Colonic mucosa (tissue), 4 donors: ENCODE measurements at places on chromosomes 4 and X. TPM values are rescaled to one million over a fixed set of nuclear protein-coding genes. Genes with fewer than 3 reads are reported as not detected.
A peak's percentile ranks its signal among the peaks of the same experiment; 100 is the strongest.

SMR3B gene
- total RNA-seq = not detected

P2RY4 gene
- total RNA-seq = 0.35 TPM

CXCL9 gene
- 1.1 TPM for total RNA-seq

PWWP3B gene
- 0.27 TPM for total RNA-seq

PLAC8 gene
- total RNA-seq = 715 TPM

EDA gene
- 1.6 TPM for total RNA-seq

WDFY3 gene
- total RNA-seq = 50.8 TPM

CXCL11 gene
- not detected for total RNA-seq

ITGB1BP2 gene
- 2.5 TPM for total RNA-seq

OGT gene
- 75.0 TPM for total RNA-seq

BRS3 gene
- not detected for total RNA-seq

DNA sequence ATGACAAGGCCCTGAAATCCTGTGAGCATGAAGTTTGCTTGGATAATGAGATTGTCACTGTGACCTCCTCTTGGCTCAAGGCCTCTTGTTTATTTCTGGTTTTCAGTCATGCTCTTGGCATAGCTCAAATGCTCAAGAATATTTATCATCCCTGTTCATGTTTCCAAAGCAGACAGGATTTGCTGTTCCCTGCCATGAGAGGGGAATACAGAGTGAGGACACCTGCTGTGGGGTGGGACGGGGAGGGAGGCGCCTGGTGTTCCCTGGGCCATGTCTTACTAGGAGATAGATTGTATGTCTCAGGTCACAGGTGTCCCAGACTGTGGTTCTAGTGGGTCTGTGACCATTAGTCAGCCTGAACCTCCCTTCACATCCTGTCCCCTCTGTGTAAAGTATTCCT, 34.9 kb upstream of the SH3RF1 start:
- no peaks in the 10 kb centered on the region for H3K4me1 ChIP-seq
- H3K27ac ChIP-seq = no peak overlapping the region
- H3K4me3 ChIP-seq = no peak overlapping the region
- H3K36me3 ChIP-seq = no peaks in the 10 kb centered on the region
- no peaks in the 10 kb centered on the region for H3K27me3 ChIP-seq

GRCh38 chr4:88738180-88738579, 40.6 kb upstream of the NAP1L5 start:
- H3K4me3 ChIP-seq = no peak overlapping the region
- no peak for DNase-seq
- no peak overlapping the region for H3K27ac ChIP-seq
- H3K36me3 ChIP-seq = peaks cover 4% of the 10 kb centered on the region
- H3K4me1 ChIP-seq = no peaks in the 10 kb centered on the region
- no peaks in the 10 kb centered on the region for H3K27me3 ChIP-seq

DNA sequence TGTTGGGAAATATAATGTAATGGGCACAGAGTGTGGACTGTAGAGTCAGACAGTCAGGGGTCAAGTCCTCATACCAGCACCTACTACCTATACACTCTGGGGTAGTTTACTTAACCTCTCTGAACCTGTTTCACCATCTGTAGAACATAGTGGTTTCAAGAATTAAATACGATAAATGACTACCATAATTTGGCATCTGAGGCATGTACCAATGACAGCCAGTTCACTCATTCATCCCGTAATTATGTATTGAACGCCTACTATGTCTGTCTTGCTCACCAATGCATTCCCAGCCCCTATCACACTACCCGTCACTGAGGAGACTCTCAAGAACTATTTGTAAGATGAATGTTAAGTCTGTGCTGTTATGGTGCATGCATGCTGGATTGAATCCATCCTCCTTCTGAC, 2.0 kb upstream of the FGB start:
- no peak overlapping the region for H3K27ac ChIP-seq
- H3K27me3 ChIP-seq = no peaks in the 10 kb centered on the region
- no peaks in the 10 kb centered on the region for H3K36me3 ChIP-seq

DNA sequence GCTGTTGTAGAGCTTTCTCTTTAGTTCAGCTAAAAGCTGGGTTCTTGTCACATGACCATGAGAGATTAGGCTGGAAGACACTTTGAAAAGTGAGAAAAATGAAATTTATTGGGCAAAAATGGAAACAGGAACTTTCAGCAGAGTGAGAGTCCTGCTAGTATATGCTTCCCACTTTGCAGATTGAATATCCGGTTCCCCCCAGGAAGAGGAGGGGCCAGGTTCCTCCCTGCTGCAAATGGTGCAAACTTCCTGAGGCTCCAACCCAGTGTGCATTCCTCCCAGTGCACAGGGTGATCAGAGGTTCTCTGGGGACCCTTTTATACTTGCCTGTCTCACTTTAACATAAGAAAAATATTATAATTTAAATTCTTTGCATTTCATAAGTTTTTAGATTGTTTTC, 119.9 kb upstream of the SPIN4 start:
- no peaks in the 10 kb centered on the region for H3K36me3 ChIP-seq
- no peaks in the 10 kb centered on the region for H3K27me3 ChIP-seq
- DNase-seq = no peak
- H3K27ac ChIP-seq = no peak overlapping the region
- no peaks in the 10 kb centered on the region for H3K4me1 ChIP-seq
- no peak overlapping the region for H3K4me3 ChIP-seq

DNA sequence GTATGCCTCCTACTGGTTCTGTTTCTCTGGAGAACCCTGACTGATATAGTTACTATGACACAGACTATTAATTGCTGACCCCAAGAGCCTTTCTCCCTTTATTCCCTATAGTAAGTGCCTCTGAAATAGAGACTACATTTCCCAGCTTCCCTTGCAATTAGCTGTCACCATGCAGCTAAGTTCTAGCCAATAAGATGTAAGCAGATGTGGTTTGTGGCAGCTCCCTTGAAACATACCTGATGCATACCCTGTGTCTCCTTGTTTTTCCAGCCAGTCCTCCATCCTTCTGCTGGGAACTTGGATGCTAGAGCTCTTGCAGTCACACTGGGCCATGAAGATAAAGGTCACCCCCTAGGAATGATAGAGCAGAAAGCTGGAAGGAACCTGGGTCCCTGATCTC, 9.7 kb upstream of the TMEM165 start:
- H3K36me3 ChIP-seq = no peaks in the 10 kb centered on the region
- no peak for DNase-seq
- no peak overlapping the region for H3K27ac ChIP-seq
- no peaks in the 10 kb centered on the region for H3K27me3 ChIP-seq
- no peak overlapping the region for H3K4me3 ChIP-seq

DNA sequence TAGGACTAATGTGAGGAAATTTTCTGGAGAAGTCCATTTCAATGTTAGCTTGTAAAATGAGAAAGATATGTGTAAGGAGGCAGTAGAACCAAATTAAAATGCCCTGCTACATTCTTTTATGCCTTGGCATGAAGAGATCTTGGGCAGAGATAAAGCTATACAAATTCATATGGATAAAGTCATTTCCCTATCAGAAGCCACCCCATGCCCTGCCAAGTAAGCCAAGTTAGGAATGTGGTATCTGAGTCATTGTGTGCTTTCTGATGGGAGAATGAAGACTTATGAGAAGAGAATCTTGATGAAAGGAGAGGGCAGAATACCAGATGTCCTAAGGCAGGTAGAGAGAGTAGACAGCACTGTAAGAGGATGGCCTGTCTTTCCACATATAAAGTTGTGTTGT, 83.7 kb downstream of the TEX13A start:
- DNase-seq = no peak
- no peak overlapping the region for H3K4me3 ChIP-seq
- no peaks in the 10 kb centered on the region for H3K27me3 ChIP-seq
- no peak overlapping the region for H3K27ac ChIP-seq

GRCh38 chr4:70874268-70875156, 27.7 kb upstream of the MOB1B start:
- H3K36me3 ChIP-seq = no peaks in the 10 kb centered on the region
- H3K4me3 ChIP-seq = no peak overlapping the region
- DNase-seq = no peak
- H3K4me1 ChIP-seq = no peaks in the 10 kb centered on the region

DNA sequence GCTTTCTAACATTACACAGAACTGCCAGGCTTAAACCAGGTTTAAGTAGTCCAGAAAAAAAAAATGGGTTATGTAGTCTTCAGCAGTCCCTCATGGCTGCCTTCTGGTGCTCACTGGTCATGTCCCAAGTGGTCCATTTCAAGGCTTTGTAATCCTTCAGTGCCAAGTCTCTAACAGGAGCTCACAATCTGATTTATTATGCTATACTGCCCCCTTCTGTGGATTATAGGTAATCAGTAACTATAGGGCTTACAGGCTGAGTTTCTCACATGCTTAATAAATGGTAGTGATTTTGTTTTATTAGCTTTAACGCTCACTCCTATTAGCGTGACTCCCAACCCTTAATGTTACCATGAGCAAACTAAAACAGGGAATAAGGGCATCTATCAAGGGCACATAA, 92.5 kb upstream of the EDA2R start:
- no peaks in the 10 kb centered on the region for H3K36me3 ChIP-seq
- H3K27ac ChIP-seq = no peak overlapping the region
- no peak overlapping the region for H3K4me3 ChIP-seq
- no peaks in the 10 kb centered on the region for H3K4me1 ChIP-seq

GRCh38 chrX:56765811-56766553, 36.9 kb downstream of the NBDY start:
- H3K4me1 ChIP-seq = peaks cover 7% of the 10 kb centered on the region
- no peak overlapping the region for H3K4me3 ChIP-seq
- H3K36me3 ChIP-seq = no peaks in the 10 kb centered on the region
- no peak overlapping the region for H3K27ac ChIP-seq
- H3K27me3 ChIP-seq = no peaks in the 10 kb centered on the region

- H3K27ac ChIP-seq = peak within 1 kb of the TSS; percentile 88
- no peaks in the 10 kb centered on the region for H3K4me1 ChIP-seq
- H3K4me3 ChIP-seq = peak within 1 kb of the TSS; percentile 60
- peak; percentile 47 for DNase-seq
- no peaks in the 10 kb centered on the region for H3K36me3 ChIP-seq
These were observed at the start of gene ARAP2 for GRCh38 chr4:36244257-36245082. TSS of gene ARAP2 (minus strand) at chr4:36244514. CDS start at chr4:36229486, 15,028 bp downstream.

DNA sequence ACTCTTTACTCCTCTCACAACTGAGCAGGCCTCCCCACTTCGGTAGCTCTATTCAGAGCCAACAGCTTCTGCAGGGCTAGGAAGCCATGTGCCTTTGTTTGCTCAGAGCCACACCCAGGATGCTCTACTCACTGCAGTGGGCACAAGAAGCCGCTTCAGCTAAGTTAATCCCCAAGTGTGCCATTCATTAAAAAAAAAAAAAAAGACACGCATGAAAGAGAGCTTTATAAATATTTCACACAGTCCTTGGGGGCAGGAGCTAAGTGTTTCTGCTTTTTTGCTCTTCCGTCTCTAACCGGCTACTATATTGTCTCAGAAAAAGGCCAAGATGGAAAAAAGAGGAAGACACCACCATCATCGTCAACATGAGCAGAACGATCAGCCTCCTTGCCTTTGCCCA, 8.1 kb downstream of the CRMP1 start:
- no peak for DNase-seq
- no peaks in the 10 kb centered on the region for H3K4me1 ChIP-seq
- H3K36me3 ChIP-seq = no peaks in the 10 kb centered on the region
- peaks cover 24% of the 10 kb centered on the region for H3K27me3 ChIP-seq
- no peak overlapping the region for H3K27ac ChIP-seq
- H3K4me3 ChIP-seq = no peak overlapping the region

DNA sequence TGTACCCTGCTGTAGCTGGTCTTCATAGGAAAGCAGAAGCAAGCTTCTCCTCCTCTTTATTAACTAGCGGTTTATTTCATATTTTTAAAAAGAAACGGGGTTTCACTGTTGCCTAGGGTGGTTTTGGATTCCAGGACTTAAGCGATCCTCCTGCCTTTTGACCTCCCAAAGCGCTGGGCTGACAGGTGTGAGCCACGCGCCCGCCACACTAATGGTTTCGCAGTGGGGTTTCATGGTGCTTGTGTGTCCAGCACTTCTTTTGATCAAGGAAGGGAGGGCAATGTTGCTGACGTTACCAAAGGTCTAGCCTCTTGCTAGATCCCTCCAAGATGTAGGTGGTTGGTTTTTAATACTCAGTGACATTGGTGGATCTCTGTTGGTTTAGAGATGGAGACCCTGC, 1.4 kb downstream of the MAEA start:
- H3K36me3 ChIP-seq = no peaks in the 10 kb centered on the region
- H3K4me1 ChIP-seq = peaks cover 13% of the 10 kb centered on the region
- peak overlapping the region; percentile 91 for H3K4me3 ChIP-seq
- no peaks in the 10 kb centered on the region for H3K27me3 ChIP-seq
- peak overlapping the region; percentile 77 for H3K27ac ChIP-seq

- no peak overlapping the region for H3K4me3 ChIP-seq
- H3K27me3 ChIP-seq = no peaks in the 10 kb centered on the region
- H3K27ac ChIP-seq = no peak overlapping the region
- no peak for DNase-seq
- no peaks in the 10 kb centered on the region for H3K36me3 ChIP-seq
These were observed 32.4 kb downstream of the CLDN22 start for GRCh38 chr4:183287677-183288076.

- DNase-seq = peak; percentile 5
- no peak overlapping the region for H3K4me3 ChIP-seq
- H3K27me3 ChIP-seq = no peaks in the 10 kb centered on the region
- no peaks in the 10 kb centered on the region for H3K36me3 ChIP-seq
- H3K4me1 ChIP-seq = no peaks in the 10 kb centered on the region
These were observed 16.5 kb downstream of the RNF212 start for GRCh38 chr4:1096841-1097240.

DNA sequence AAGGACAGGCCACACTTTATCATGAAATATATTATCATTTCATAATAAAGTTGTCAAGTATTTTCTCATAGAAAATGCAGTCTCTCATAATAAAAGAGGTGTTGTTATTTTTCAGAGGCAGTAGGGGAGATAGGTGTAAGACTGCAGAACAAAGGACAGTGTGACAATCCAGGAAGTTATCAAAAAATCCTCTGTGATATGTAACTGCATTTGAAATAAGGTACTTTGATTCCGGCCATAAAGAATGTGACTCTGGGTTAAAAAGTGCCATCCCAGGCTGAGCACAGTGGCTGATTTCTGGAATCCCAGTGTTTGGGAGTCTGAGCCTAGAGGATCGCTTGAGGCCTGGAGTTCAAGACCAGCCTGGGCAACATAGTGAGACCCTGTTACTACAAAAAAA, 37.6 kb upstream of the TMPRSS11B start:
- H3K36me3 ChIP-seq = no peaks in the 10 kb centered on the region
- no peaks in the 10 kb centered on the region for H3K27me3 ChIP-seq
- H3K4me1 ChIP-seq = no peaks in the 10 kb centered on the region
- no peak overlapping the region for H3K27ac ChIP-seq
- no peak overlapping the region for H3K4me3 ChIP-seq

GRCh38 chr4:150037251-150037856, 40.9 kb upstream of the DCLK2 start:
- H3K27ac ChIP-seq = no peak overlapping the region
- no peaks in the 10 kb centered on the region for H3K36me3 ChIP-seq
- no peak for DNase-seq
